ENCODE measurements at places on chromosomes 12 and 14.

DNA sequence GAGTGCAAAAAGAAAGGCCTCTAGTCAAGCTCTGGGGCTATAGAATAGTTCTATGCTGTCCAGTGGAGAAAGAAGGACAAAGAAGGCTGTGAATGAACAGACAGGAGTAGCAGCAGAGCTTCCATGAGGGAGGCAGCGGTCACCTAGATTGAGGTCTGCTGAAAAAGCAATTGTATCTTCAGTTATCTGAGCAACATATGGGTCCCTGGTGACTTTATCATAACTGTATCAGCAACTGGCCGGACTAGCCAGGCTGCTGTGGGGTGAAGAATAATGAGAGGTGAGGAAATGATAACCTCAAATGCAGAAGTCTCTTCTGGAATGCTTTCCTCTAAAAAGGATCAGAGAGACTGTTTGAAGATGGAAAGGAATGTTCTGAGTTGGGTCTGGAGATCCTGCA, 971.3 kb upstream of the TMEM132C start:
- DNase-seq: no peak

GRCh38 chr12:6312529-6313325, 2.2 kb downstream of the PLEKHG6 start:
- DNase-seq: peak; percentile 39

DNA sequence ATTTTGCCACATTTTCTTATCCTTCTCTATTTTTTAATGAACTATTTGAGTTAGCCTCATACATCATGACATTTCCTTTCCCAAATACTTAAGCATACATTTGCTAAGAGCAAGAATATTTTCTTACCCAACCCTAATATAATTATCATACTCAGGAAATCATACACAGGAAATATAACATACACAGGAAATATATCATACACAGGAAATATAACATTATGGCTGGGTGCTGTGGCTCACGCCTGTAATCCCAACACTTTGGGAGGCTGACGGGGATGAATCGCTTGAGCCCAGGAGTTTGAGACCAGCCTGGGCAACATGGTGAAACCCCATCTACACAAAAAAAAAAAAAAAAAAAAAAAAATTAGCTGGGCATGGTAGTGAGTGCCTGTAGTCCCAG, 4.9 kb downstream of the NCKAP1L start:
- DNase-seq: no peak

DNA sequence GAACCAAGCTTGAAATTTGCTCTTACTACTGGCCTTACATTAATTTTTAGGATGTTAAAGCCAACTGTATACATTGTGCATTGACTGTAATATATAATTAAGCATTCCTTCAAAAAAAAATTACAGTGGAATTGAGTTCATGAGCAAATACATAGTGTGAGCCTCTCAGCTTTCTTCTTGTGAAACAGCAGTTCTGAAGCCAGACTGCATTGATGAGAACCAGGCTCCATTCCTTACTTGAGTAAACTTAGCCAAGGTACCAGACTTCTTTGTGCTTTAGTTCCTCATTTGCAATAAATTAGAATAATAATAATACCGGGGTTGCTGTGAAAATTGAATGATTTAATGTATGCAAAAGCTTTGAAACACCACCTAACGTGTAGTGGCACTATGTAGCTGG, 169.5 kb downstream of the ANO4 start:
- DNase-seq: no peak

DNA sequence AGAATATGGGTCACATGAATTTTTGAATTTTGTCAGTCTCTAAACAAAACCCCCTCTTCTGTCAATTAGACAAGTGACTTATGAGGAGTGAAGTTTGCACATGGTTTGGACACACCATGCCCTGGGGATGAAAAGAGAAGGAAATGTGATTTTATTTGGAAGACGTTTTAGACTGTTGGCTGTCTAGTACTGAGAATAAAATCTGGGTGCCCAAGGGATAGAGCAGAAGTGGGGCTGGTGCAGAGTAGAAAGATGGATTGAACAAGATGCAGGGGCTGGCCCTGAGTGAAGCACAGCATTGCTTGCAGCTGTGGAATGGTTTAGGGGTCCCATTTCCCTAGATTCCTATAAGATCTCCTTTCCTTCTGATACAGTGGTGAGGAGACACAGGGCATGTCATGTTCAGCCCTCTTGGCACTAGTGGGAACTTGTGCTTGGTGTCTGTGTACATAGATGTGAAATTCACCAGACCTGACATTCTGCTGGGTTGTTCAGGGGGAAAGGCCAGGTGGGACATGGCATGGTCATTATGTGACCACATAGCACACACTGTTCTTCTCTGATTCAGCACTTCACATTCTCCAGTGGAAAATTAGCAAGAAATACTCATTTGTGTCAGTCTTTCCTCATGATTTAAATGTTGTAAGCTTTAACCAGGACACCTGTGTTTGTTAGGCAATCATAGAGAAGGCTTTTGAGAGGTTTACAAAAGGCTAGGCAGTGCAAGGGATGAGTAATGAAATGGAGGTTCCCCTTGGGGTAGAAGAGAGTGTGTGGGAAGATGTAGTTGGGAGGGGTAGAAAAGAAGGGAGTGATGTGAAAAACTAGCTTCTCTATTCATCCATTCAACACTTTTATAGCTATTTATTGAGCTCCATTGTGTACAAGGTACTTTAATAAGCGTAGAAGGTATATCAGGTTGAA, 202.3 kb upstream of the IGF1 start:
- DNase-seq: no peak

DNA sequence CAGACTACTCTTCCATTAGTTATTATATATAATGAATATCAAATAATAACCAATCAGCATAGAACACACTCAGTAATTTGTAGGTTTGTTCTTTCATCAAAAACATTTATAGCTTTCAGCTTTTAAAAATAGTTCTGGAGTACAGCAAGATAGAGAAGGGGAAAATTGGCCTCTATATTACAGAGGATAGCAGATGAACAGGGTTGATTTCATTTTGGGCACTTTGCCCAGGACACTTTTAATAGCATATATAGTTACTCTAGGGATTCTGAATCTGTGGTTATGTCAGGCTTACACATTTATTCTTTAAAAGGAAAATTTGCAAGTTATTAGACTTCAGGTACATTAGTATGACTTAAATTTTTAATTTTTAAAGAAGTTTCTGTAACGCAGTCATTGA, 52.6 kb downstream of the IFT81 start:
- peak; percentile 34 for DNase-seq

DNA sequence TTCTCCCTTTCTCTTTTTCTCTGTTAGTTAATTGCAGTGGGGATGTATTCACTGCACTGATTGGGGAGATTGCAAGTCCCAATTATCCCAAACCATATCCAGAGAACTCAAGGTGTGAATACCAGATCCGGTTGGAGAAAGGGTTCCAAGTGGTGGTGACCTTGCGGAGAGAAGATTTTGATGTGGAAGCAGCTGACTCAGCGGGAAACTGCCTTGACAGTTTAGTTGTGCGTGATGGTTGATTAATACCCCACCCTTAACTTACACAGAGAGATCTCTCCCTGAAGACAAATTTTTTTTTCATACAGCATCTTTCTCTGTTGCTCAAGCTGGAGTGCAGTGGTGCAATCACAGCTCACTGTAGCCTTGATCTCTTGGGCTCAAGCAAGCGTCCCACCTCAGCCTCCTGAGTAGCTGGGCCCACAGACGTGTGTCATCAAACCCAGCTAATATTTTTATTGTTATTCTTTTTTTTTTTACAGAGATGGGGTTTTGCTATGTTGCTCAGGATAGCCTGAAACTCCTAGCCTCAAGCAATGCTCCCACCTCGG, 4.6 kb downstream of the C1S start:
- no peak for DNase-seq

- no peak for DNase-seq
Measured at GRCh38 chr12:3092764-3093163, 15.6 kb downstream of the TSPAN9 start.

Data from BE2C (cell line).